Hematopoietic multipotent progenitor cell treated with erythropoietin and hydrocortisone succinate and interleukin-3 and kit ligand, for 4 days (in vitro differentiated cells): ENCODE measurements at places on chromosomes 7 and 10.
A peak's percentile ranks its signal among the peaks of the same experiment; 100 is the strongest.

DNA sequence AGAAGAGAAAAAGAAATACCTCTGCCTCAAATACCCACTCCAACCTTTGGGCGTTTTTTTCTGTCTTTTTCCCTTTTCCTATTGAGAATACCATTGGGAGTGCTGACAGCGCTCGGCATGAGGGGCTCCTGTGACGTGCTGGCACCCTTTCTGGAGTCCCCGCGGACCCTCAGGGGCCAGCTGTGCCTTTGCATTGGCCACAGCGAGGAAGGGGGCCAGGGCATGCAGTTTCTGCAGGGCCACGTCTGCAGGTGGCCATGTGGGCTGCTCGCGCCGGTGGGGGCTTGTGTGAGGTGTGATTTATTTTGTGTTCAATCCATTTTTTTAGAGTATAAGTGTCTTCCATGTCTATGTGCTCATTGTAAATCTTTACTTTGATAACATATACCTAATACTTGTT lies 57.4 kb downstream of the INPP5A start:
- DNase-seq, result no peak

- DNase-seq, result no peak
Measured at GRCh38 chr10:43739161-43739560, 90.5 kb upstream of the ZNF32 start.

GRCh38 chr7:133365917-133366316 lies 113.0 kb downstream of the EXOC4 start:
- no peak for DNase-seq

DNA sequence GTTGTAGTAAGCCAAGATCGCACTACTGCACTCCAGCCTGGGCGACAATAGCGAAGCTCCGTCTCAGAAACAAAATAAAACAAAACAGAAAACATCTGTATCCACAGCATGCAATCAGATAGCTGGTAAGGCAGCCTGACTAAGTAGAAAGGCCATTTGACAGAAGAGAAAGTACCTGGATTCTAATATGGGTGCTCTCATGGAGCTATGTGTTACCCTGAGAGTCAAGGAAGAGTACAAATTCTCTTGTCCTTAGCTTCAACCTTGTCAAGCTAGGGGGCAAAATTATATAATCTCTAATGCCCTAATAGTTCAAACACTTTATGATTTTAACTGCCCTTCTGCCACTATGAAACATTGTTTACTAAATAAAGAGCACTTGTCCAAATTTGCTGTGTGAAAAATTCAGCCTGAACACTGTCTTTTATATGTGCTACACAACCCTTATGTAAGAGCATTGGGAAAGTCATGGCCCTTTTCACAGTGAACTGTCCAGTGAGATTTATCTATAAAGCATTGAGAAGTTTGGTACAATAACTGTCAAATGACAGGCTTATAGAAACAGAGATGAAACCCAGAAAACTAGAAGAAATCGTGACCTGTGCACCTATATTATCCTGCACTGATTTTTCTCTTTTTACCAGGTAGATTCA lies 51.2 kb upstream of the PRKG1 start:
- no peak for DNase-seq

DNA sequence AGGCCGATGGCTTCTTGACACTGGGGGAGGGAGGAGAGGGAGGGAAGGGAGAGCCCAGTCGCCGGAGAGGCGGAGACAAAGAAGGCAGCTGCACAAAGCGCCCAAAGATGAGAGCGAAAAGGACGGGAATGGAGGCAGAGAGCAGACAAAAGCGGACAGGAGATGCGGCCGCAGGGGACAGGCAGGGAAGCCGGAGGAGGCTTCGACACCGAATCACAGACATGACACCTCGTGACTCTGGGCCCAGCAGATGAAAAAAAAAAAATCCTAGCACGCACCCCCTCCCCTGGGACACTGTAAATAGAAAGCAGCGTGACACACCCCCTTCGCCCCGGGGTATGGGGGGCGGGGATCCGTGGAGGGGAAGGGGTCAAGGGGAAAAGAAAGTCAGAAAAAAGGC lies 976 bp downstream of the NAT16 start:
- DNase-seq, result no peak

GRCh38 chr10:31774299-31774900 lies 154.2 kb downstream of the ARHGAP12 start:
- no peak for DNase-seq

DNA sequence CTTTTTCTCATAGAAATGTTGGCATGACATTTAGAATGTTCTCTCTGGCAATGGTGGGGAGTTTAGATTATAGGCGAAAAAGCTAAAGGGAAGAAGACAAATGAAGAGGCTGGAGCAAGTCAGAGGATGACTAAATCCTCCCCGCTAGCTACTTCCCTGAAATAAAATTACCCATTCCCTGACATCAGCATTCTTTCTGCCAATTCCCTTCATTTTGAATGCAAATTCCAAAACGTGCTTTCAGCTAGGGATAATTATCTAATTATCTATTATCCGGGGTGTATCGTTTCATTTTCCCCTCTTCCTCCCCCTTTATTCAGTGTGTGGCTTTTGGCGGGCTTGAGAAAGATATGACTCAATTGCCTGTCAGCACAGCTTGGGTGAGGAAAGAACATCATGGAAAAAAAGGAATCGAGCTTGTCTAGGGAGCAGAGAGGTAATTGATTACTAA lies 672.3 kb downstream of the TNS3 start:
- DNase-seq, result no peak

DNA sequence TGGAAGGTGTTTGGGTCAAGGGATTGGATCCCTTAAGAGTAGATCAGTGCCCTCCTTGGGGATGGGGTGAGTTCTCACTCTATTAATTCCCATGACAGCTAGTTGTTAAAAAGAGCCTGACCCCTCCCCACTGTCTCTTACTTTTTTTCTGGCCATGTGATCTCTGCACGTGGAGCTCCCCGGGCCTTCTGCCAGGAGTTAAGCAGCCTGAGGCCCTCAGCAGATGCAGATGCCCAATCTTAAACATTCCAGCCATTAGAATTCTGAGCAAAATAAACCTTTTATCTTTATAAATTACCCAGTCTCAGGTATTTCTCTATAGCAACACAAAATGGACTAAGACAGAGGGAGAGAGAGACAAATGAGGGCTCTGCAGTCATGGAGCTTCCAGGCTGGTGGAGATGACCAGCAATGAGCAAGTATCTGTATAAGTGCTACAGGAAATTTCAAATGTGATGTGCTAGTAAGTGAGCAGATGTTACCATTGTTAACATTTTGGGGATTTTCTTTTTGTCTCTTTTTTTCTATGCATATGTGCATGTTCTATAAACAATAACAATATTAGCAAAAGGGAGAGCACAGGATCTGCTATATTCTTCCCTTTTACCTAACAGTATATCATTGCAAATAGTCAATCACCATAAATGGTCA lies 26.7 kb downstream of the PLPP4 start:
- no peak for DNase-seq

DNA sequence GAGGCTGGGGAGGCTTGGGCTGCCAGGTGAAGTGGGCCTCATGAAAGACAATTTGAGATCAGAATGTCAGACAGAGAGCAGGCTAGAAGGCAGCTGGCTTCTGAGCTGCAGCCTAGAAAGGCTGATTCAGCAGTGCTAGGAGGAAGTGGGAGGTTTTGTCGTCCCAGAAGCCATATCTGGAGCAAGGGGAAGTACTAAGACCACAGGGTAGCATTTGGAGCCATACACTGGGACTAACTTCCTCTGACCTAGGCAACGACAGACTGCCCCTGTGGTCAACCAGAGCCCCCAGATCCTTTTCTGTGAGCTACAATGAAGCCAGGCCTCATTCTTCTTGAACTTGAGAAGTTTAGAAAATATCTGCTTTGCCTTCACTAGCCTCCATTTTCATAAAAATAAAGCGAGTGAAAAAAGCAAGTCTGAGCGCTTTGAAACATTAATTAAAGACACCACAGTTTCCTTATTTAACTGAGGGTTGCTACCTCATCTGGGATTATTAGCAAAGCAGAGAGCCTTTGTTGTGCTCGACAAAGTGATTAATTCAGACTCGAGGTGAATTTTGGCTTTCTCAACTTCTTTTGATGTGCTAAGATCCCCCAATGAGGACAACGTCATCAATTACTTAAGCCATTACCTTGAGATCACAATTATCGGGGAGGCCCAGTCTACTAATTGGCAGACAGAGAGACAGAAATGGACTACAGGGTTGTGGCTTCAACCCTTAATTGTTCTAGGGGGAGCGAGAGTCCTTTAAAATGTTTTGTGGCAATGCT lies 26.6 kb downstream of the TBXAS1 start:
- peak; percentile 94 for DNase-seq

GRCh38 chr7:67990003-67990402 lies 993.4 kb downstream of the TYW1 start:
- DNase-seq, result no peak

- DNase-seq, result peak; percentile 80
Measured at GRCh38 chr7:45917658-45918057, 3.4 kb downstream of the IGFBP3 start.

DNA sequence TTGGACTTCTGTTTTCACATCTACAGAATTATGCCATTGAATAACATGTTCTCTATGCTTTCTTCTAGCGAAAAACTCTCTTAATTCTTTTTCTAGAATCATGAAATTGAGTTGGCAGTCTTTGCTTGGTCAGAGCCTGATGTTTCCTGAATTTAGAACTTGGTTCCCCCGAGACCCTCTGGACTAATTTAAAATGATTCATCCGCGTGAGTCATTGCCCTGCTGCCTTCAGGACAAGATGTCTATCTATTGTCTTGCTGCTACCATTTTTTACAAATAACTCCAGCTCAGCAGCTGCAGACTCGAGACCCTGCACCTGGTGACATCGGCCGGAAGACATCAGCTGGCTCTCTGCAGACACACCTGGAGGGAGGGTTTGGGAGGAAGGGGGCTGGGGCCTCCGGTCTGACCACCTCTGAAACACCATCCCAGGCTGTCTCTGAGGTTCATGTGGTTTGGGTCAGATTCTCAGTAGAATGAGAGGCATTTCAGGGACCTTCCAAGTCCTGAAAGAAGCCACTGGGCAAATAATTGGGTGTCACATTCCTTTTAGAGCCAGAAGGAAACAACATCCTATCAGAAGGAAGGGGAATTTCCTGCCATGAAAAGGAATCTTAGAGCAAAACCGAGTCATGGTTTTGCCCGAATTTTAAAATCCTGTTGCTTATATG lies 20.9 kb upstream of the KLF6 start:
- peak; percentile 68 for DNase-seq

DNA sequence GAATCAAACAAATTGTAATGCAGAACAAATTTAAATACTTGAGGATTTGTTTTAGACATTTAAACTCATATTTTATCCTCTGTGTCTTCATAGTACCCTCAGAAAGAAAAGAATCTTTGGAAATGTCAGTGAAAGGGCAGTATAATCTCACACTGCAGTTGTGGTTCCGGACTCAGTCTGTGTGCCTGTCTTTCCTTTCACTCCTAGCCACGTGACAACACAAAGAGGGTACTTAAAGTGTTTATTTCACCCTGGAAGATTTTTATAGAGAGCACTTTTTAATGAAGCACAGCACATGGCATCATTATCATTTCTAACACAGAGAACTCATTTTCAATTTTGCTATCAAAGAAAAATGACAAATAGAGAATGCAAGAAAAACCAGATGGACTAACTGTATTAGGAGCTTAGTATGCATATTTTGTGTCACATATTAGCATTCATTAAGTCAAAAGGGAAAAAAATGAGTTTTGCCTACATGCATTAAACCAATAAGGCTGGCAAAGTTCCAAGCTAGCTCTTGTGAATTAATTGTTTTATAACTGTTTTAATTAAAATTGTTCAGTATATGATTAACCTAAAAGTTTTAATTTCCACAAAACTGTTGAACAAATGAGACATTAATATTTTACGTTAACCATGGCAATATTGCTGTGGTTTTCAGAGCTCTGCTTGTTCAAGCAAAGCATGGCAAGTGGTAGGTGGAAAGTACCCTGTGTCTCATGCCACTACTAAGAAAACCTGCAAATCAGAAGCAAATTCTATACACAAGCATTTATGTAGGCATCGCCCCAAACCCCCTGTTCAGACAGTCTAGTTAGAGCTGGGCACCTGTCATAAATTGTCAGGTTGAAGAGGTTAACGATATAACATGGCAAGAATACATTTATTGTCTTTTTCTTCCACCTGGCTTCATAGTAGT lies 65.9 kb downstream of the AUTS2 start:
- no peak for DNase-seq

DNA sequence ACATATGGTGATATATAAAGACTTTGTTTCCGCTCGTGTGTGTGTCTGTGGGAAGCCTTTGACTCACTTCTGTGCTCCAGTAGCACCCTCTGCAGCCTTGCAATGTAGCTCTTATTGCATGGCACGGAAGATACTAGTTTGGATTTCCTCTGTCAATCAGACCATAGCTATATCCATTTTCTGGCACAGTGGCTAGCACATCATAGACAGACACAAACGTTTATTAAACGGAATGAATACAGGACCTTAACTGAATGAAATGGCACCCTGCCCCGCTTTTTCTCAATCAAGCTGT lies 124.0 kb upstream of the PTPN20 start:
- DNase-seq, result peak; percentile 76

DNA sequence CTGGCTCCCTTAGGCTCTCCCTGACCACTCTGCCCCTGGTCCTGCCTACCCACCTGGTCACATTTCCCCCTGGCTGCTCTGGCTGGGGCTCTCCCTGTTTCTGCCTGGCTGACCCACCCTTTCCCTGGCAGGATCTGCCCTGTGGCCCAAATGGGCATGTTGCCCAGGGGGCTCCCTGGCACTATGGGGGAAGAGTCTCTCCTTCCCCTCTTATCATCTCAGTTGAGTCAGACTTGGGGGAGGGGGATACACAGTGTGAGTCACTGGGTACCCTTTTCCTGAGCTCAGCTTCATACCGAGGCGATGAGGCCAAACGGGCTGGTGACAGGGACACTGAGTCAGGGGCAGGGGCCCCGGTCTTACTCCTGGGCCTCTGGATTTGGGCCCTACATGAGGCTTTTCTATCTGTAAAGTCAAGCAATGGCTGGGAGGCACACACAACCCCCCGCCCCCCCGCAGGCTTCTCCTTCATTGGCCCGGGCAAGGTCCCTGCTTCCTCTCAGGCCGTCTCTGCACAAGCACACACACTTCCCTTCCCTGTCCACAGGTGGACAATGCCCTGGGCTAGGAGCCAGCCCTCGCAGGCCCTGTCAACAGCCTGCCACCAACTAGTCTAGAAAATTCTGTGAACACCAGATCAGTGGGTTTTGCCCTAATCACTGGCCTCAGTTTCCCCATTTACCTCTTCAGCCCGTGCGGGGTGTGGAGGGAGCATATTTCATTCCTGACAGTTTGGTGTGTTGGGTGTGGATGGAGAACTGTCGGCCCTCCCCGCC lies 627 bp upstream of the FLNC start:
- DNase-seq, result peak; percentile 27

DNA sequence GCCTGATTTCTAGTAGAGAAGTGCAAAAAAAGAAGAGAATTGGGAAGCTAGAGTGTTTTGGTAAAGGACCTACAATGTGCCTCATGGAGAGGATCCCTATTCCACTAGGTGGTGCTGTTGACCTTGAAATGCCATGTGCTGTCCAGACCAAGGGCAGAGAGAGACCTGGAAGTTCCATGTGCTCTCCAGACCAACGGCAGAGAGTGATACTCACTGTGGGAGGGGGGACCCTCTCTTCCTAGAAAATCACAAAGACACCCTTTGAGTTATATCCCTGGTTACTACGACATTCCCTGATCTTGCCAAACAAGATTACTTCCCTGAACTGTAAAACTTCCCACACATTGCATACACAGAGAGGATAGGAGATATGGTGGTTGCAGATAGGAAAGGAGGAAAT lies 212.7 kb upstream of the ZNF804B start:
- peak; percentile 61 for DNase-seq
